ENCODE measurements at places on chromosomes 4 and X. TPM values are rescaled to one million over a fixed set of nuclear protein-coding genes. Genes with fewer than 3 reads are reported as not detected.

The ARHGAP36 gene
- polyA plus RNA-seq, result not detected

The PDCL2 gene
- polyA plus RNA-seq, result not detected

The PNMA6F gene
- polyA plus RNA-seq, result not detected

The RHOH gene
- polyA plus RNA-seq, result 0.75 TPM

The FGFR3 gene
- polyA plus RNA-seq, result 5.6 TPM

The PWWP3B gene
- 1.1 TPM for polyA plus RNA-seq

The TMEM271 gene
- not detected for polyA plus RNA-seq

The PROM1 gene
- 1.2 TPM for polyA plus RNA-seq

The TRPC5OS gene
- polyA plus RNA-seq, result not detected

The HSD17B13 gene
- polyA plus RNA-seq, result 25.3 TPM

The GLA gene
- polyA plus RNA-seq, result 9.5 TPM

The PQBP1 gene
- 40.0 TPM for polyA plus RNA-seq

The PLP1 gene
- polyA plus RNA-seq, result 0.81 TPM

The GPR82 gene
- polyA plus RNA-seq, result 0.59 TPM

The MAGEA10 gene
- polyA plus RNA-seq, result not detected

The SLC2A9 gene
- polyA plus RNA-seq, result 17.5 TPM

The RASL11B gene
- 0.46 TPM for polyA plus RNA-seq

The SCML2 gene
- polyA plus RNA-seq, result 1.1 TPM

The IKBKG gene
- 26.0 TPM for polyA plus RNA-seq

The PDLIM3 gene
- 5.7 TPM for polyA plus RNA-seq

The PRKG2 gene
- polyA plus RNA-seq, result not detected

The RHOXF1 gene
- polyA plus RNA-seq, result not detected

The C4orf36 gene
- 0.09 TPM for polyA plus RNA-seq

The RENBP gene
- polyA plus RNA-seq, result 6.4 TPM

All from liver (tissue), 10 donors.